ENCODE measurements at places on chromosomes 12 and 14.
A peak's percentile ranks its signal among the peaks of the same experiment; 100 is the strongest.

DNA sequence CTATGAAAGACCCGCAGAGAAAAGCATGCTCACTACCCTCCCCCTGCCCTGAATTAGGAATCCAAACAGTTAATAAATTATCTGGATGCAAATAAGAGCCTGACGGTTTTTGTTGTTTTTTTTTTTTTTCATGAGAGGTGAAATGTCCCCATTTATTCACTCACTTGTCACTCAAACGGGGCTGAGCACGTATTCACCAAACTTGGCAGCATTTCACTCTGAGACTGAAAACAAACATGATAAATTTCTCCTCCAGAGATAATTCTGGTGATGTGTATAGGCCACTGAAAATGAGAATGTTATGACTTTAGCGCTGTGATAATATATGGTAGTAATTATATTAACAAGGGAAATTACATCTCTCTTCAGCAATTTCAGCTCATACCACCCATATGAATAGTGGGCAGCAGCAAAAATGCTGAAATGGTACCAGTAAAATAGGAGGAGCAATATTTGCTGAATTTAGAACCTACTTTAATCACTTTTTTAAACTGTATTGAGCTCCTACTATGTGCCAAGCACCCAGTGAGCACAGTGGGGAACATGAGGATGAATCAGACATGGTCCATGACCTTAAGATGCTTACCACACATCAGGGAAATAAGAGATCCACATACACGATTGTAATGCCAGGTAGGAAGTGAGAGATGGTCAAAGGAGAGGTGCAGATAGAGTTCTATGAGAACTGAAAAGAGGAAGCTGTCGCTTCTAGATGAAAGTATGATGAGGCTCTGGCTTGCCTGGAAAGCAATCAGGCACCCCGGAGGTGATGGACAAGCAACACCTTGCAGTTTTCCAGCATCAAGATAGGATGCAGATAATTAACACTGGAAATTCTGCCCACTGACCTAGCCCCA is 286.5 kb upstream of the TMPO start:
- DNase-seq: no peak

DNA sequence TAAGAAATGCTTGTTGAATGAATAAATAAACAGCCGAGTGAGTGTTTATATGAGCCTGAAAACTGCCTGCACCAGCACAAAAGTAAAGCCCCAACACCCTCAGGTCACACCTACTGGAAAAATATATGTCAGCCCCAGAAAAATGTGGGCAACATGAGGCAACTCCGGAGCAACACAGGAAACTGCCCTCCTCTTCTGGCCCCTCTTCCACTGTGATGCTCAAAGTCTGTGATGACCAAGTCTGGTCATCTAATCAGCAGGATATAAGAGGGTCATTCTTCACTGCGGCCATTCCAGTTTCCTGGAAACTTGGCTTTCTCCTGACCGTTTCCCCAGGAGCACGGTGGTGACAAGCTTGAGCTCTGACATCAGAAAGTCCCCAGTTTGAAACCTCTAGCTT is 159.6 kb upstream of the PZP start:
- DNase-seq: no peak

GRCh38 chr12:91290354-91290753 is 107.7 kb upstream of the DCN start:
- DNase-seq: no peak

DNA sequence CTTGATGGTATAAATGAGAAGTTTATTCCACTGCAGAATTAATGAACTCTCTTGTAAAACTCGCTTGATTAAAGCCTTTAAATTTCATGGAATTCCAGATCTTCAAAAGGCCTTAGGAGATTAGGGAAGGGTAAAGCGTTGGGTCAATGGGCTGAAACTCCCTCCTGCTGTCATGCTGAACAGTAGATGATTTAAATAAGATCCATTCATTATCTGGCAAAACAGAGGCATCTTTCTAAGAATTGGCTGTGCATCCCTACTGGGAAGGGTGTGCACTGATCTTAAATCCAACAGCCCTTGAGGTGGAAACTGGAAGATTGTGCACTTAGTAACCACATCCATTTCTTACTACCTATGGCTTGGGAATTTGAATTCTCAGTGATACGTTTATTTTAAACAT is 56.0 kb downstream of the PLCZ1 start:
- no peak for DNase-seq

DNA sequence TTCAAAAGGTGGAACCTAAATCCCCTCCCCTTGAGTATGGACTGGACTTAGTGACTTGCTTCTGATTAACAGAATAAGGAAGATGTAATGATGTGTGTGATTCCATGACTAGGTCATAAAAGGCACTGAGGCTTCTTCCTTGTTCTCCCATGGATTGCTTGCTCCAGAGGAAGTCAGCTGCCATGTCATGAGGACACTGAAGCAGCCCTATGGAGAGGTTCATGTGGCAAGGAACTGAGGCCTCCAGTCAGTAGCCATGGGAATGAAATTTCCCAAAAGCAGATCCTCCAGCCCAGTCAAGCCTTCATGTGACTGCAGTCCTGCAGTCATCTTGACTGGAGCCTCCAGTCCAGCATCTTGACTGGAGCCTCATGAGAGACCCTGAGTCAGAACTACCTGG is 10.7 kb downstream of the TMBIM4 start:
- DNase-seq: no peak

GRCh38 chr14:36217732-36218131 is 41.2 kb upstream of the PTCSC3 start:
- no peak for DNase-seq

GRCh38 chr12:96456265-96456974 is 33.0 kb upstream of the CFAP54 start:
- peak; percentile 72 for DNase-seq

DNA sequence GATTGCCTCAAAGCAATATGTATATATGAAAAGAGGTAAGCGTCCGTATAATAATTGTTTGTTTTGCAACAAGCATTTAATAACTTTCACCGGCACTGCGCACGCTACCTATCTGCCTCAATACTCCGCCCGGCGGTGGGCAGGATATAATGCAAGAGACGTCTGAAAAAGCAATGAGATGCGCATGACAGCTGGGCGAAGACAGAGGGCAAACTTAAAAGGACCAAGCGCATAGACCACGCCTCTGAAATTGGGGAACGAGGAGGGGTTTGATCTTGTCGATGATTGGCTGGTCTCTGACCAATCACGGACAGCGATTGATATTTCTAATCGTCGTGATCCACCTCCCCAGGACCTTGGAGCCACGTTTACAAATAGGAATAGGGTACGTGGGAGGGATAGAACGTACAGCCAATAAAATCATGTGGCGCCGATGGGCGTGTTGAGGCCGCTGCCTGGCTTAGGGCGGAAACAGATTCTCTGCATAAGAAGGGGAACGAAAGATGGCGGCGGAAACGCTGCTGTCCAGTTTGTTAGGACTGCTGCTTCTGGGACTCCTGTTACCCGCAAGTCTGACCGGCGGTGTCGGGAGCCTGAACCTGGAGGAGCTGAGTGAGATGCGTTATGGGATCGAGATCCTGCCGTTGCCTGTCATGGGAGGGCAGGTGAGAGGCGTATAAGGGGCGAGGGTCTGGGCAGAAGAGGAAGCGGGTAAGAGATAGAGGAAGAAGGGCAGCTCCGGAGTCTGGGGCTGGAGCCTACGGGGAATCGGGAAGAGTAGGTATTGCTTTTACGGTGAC is at the start of gene OS9:
Gene OS9 (plus strand): TSS at position 474 of the 800 bp plus-strand sequence. CDS start 30 bp downstream, at position 504.
- DNase-seq: peak; percentile 96

DNA sequence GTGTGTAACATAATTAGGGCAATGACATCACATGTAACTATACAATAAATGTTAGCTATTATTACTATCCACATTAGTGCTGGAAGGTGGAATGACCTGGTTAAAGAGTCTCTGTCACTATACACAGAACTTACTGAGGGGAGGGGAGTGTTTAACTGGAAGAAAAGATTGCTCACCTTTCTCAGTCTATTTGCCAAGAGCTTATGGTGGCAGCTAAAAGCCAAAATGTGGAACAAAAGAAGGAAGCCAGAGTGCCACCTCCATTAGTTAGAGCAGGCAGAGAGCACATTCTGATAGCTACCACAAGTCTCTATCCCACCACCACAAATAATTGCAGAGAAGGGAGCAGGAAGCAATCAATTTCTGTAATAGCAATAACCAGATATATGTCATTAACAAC is 124.4 kb downstream of the MED13L start:
- DNase-seq: no peak

GRCh38 chr14:47447076-47447475 is 228.3 kb downstream of the MDGA2 start:
- no peak for DNase-seq

GRCh38 chr14:79177106-79177505 is 1006.9 kb downstream of the NRXN3 start:
- DNase-seq: no peak

- peak; percentile 94 for DNase-seq
Measured at GRCh38 chr12:71663561-71664410, at the start of the genes THAP2 and ZFC3H1. Gene THAP2, plus strand, starts transcription at chr12:71664301. Its CDS starts 209 bp downstream, at chr12:71664510. Gene ZFC3H1, minus strand, starts transcription at chr12:71663848. Its CDS starts 238 bp downstream, at chr12:71663610.

DNA sequence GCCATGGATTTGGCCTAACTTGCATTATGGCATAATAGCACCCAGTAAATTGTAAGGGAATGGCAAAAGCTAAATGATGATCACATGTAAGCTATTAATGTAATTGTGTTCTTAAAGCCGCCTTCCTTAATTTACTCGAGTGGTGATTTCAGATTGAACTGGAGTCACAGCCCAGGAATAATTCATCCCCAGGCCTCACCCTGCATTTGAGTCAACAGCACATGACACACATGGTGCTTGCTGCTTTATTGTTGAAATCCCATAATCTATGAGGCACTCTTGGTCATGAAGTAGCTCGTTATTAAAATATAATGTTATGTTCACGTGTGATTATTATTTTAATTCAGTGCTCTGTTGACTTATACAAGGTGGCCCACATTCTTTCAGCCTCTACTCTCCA is 547.5 kb downstream of the VRK1 start:
- DNase-seq: no peak

GRCh38 chr12:39095636-39096330 is 190.4 kb upstream of the CPNE8 start:
- no peak for DNase-seq

GRCh38 chr12:107661830-107662229 is 23.8 kb upstream of the PWP1 start:
- DNase-seq: no peak

DNA sequence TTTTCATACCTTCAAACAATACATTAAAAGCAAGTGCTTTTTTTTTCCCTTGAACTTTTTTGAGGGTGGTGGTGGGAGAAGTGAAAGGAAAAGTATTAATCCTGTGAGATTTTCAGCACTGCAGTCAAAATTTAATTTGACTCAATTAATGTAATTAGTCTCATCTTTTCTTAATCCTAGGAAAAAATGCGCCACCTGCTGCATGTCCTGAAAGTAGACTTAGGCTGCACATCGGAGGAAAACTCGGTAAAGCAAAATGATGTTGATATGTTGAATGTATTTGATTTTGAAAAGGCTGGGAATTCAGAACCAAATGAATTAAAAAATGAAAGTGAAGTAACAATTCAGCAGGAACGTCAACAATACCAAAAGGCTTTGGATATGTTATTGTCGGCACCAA is 52.2 kb downstream of the SPATA7 start:
- DNase-seq: no peak

GRCh38 chr14:34562776-34563150 is 23.3 kb upstream of the EAPP start:
- DNase-seq: no peak

GRCh38 chr12:104656921-104657320 is 200.2 kb downstream of the CHST11 start:
- DNase-seq: no peak

DNA sequence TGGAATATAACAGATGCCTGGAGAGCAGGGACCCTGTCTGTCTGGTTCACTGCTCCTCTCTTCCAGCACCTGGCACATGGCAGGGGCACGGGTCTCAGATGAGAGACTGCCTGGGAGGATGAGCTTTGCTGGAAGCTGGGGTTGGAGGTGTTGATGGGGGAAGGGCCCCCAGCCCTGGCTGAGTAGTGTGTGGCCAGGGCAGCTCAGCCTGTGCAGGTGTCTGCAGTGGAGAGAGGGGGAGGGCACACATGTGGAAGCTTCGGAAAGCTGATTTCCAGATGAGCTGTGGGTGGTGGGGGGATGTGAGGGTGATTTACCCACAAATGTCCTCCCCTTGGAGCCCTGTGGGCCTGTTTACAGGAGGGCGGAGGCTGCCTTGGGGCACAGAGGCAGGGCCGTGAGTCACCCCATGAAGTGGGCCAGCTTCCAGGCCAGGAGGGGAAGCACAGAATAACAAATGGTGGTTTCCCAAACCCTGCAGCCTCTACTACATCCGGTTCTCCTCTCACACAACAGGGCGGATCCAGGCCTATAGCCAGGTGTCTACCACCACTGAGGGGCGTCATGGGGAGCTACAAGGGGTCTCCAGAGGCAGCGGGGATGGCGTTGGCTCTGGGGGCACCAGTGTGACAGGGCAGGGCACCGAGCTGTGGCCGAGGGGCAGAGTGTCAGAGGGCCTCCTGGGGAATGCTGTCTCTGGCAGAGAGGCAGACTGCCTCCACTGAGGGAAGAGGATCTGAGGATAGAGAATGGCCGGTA is 11.0 kb downstream of the KRT7 start:
- no peak for DNase-seq

DNA sequence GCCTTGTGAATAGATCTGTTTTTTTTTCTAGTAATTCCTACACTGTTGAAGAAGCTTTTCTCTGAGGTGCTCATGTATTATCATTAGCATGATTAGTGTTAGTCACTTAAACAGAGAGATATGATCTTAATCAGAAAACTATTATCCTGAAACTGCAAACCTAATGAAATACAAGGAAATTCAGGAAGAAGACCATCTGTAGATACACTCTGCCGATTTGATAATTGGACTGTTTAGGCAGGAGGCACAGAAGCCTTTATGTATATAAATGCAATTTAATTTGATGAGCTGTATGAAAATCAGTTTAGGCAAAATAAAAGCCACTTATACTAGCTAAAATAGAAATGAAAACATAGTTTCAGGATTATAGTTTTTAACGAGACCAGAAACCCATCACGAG is 23.3 kb downstream of the PDZRN4 start:
- DNase-seq: no peak

- no peak for DNase-seq
Measured at GRCh38 chr12:70321191-70321590, 44.9 kb upstream of the KCNMB4 start.

DNA sequence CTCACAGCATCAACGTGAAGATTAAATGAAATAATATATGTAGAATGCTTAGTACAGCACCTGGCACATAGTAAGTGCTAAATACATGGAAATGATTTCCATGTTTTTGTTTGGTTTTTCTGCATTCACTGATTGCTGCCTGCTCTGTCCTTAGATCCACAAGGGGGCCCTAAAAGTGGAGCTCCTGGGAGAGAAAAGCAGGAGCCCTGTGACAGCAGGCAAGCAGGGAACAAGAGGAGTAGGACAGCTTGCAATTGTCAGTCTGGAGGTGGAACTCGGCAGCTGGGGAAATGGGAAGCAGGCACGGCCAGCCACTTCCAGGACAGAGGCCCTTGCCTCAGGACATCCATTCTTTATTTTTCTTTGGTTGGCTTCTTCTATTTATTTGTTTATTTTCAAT is 292.9 kb downstream of the BMP4 start:
- no peak for DNase-seq

- no peak for DNase-seq
Measured at GRCh38 chr12:114732426-114733030, 48.6 kb upstream of the TBX3 start.

DNA sequence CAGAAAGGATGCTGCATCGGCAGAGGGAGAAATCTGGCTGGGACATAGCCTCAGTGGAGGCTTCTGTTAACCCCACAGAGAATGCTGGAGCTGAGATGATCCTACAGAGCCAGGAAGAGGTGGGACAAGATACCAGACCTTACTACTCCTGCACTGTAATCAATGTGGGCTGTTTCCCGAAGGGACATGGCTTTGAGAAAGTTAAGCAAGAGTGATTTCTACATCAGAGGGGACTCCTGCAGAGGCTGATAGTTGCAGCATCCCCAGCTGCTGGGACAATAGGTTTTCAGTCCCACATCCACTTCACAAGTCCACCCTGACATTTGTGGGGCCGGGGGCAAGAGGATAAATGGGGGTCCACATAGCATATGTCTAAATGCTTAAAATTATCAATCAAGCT is 22.5 kb upstream of the CMKLR1 start:
- no peak for DNase-seq

All from naive B cell (primary cell).